KBM-7 (cell line): ENCODE measurements at places on chromosomes 4 and X.

GRCh38 chr4:40723728-40724127, 26.0 kb upstream of the NSUN7 start:
- no peak for DNase-seq

DNA sequence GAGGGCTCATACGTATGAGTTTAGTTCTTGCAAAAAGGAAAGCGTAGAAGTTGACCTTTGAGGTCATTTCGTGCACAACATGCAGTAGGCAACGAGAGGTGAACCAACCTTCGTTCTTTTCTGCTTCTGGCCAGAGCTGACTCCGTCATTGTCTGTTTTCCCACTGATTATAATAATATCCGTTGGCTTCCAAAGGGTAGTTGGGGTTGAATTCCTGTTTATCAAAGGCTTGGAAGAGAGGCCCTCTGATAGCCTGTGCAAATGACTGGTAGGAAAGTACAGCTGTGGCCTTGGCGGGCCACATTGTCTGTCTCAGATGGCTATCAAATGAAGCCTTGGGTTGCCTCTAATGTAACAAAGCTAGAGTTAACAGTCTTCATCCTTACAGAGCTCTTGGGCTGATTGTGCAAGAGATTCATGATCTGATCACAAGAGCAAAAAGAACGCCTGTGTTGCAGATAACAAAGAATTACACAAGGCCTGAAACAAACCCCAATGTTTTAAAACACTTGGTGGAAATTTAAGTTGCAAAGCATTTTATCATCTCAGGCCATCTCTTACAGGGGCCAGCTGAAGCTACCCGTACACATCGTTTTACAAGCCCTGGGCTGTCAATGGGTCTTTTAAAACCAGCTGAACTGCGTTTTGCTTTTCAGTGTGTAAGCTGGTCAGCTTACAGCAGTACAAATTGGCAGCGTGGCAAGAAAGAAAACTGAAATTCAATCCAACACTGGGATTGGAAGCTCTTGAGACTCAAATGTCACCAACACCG, 46.1 kb upstream of the FAM9C start:
- peak; percentile 71 for DNase-seq

GRCh38 chr4:149045731-149046130, 603.5 kb upstream of the NR3C2 start:
- no peak for DNase-seq

- no peak for DNase-seq
Measured at GRCh38 chrX:152895724-152896420, 2.0 kb upstream of the ZNF185 start.

DNA sequence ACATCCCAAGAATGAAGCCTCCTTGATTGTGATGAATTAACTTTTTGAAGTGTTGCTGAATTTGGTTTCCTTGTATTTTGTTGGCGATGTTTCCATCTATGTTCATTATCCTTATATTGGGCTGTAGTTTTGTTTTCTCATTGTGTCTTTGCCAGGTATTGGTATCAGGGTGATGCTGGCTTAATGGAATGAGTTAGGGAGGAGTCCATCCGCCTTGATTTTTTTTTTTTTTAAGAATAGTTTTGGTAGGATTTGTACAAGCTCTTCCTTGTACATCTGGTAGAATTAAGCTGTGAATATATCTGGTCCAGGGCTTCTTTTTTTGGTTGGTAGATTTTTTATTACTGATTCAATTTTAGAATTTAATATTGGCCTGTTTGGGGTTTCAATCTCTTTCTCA, 166.1 kb upstream of the WDFY3 start:
- no peak for DNase-seq

DNA sequence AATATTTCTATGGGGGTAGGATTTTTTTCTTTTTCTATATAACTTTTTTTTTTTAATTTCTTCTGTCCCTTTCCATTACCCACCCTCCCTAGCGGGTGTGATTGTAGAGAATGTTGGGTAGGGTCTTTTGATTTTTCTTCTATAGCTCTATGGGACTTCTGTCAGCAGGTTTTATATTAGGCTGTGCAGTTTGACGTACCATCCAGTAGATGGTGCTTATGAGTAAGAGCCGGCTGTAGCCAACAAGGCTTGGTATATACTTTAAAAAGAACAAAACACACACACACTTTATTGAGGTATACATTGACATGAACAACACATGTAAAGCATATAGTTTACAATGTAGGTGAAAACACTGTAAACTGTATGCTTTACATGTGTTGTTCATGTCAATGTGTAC, 247.9 kb upstream of the POF1B start:
- peak; percentile 12 for DNase-seq

- DNase-seq: peak; percentile 92
Measured at GRCh38 chr4:9703391-9703790, 78.0 kb upstream of the DRD5 start.

DNA sequence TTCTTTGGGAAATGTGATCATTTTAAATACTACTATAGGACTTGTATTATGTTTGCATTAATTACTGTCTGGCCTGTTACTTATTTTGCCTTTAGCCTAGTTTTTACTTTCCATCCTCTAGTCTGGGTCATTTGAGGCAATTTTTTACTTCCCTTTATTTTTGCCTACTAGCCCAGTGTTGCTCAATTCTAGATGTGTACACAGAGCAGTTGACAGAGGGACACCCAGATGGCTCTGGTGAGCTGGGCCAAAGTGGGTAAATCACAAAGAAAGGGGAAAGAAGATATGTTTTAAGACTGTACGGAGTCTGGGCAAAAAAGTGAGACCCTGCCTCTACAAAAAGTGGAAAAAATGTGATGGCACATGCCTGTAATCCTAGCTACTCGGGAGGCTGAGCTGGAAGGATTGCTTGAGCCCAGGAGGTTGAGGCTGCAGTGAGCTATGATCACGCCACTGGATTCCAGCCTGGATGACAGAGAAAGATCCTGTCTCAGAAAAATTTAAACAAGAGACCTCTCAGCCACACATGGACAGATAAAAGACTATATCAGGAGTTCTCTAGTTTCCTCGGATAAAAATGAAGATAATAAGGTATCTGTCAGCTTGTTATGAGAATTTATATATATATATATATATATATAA, 35.7 kb downstream of the APOO start:
- peak; percentile 83 for DNase-seq

DNA sequence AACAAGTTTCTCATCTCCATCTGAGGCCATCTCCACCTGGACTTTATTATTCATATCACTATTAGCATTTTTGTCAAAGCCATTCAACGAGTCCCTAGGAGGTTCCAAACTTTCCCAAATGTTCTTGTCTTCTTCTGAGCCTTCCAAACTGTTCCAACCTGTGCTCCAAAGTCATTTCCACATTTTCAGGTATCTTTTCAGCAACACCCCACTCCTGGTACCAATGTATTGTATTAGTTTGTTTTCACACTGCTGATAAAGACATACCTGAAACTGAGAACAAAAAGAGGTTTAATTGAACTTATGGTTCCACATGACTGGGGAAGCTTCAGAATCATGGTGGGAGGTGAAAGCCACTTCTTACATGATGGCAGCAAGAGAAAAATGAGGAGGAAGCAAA, 385.4 kb upstream of the GATB start:
- DNase-seq: no peak

GRCh38 chr4:142719854-142720541, 126.1 kb downstream of the INPP4B start:
- DNase-seq: peak; percentile 64

GRCh38 chrX:39261446-39262147, 460.3 kb downstream of the MID1IP1 start:
- DNase-seq: peak; percentile 72

DNA sequence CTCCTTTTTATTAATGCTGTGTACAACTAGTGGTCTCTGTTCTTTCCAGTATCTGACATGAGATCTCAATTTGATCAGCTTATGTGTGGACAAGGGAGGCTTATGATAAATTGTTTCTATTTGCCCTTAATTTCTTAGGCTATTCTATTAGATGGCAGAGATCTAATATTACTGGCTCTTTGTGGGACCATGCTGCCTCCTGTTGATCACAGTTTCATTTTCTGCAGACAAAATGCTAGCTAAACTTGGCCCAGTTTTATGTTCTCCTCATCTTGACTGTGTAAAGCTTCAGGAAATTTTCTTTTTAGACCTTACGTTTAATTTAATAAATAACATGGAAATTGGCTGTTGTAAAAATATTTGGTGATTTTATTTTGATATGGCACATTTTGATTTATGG, 627.1 kb upstream of the AADAT start:
- no peak for DNase-seq

DNA sequence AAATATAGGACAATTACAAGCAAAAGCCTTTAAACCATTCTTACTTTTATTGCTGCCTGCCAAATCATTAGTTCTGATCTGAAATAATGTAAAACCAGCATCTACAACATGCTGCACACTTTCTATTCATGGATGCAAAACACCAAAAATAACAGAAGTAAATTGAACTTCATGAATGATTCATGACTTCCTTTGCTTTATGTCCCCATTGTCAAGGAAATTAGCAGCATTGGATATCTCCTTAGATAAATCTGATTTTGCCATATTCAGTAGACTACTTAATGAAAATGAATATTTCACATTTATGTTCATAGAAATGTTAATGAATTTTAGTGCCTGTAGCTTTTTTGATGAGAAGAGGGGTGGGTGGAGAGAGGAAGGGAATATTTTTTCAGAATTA, 132.6 kb downstream of the COMMD8 start:
- DNase-seq: no peak
